T-helper 1 cell (primary cell): ENCODE measurements at places on chromosomes 2 and 18.

GRCh38 chr2:133657591-133657990 lies 89.3 kb upstream of the NCKAP5 start:
- no peak for DNase-seq

- no peak for DNase-seq
Measured at GRCh38 chr2:104854498-104855220, 744 bp downstream of the POU3F3 start.

GRCh38 chr2:85956646-85957039 lies 67.9 kb upstream of the ST3GAL5 start:
- no peak for DNase-seq

GRCh38 chr2:239394346-239394945 lies 6.4 kb downstream of the HDAC4 start:
- no peak for DNase-seq

GRCh38 chr2:25544445-25544844 lies 128.9 kb downstream of the DTNB start:
- no peak for DNase-seq

- DNase-seq: no peak
Measured at GRCh38 chr2:85091838-85092237, 41.4 kb upstream of the TCF7L1 start.

DNA sequence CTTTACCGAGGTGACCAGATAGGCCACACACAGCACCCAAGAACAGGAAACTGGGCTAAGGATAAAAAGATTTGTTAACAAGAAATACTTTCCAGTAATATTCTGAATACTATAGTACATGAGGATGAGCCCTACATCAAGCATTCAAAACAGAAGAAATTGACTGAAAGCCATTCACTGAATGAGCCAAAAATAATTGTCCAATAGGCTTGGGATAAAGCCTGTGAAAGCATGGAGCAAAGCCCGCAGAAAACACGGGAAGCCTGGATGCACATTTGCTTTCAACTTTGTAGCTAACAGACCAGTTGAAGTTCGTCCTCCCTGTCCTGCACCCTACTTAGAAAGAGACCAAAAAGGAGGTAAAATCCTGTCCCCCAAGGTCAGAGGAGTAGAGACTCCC lies 56.3 kb downstream of the DIPK1C start:
- DNase-seq: no peak

- no peak for DNase-seq
Measured at GRCh38 chr2:118654945-118655344, 192.5 kb downstream of the EN1 start.

DNA sequence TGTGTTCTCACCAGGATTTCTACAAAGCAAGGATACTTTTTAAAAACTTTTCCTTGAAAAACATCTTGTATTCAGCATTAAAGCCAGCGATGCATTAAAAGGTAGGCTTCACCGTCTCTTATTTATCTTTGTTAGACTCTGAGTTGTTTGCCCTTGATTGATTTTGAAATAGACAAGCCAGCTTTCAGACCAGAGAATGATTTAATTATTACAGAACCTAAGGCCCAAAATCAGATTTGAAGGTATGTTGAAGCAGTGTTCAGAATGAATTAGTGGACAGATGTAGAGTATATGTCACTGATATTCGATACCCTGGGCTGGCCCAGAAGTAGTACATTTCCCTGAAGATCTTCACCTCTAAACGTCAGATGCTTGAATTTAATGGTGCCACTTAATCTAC lies 136.4 kb downstream of the THSD7B start:
- no peak for DNase-seq

- DNase-seq: no peak
Measured at GRCh38 chr2:205685314-205686055, 3.2 kb downstream of the NRP2 start.

- no peak for DNase-seq
Measured at GRCh38 chr18:6315517-6316331, 99.0 kb downstream of the L3MBTL4 start.

- DNase-seq: no peak
Measured at GRCh38 chr2:204665207-204665606, 119.9 kb downstream of the PARD3B start.

DNA sequence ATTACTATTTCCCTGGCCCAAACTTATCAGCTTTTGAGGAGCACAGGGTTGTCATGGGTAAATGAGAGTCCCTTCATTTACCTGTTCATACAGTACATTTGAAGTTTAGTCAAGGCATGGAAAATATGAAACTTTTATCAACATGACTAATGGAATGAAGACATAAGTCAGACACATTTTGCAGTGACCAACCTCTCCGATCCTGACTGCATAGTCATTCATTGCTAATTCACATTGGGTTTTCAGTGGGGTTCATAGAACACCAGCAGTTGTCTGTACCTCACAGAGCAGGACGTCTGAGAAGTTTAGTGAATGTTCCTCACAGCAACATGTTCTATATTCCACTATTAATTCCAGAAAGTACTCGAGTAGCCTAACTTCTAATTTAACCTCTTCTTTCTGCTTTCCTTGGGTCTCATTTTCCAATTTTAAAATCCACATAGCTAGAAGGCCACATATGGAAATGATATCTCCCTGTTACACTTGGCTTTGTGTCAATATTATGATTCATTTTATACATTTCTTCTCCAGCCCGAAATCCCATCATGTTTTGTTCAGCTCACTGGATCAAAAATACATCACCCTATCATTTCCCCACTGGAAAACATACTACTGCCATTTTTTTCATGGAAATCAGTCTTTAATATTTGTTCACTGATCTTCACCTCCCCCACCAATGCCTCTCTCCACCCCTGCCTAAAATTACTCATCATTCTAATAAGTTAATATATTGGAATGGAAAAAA lies 65.9 kb downstream of the CDH20 start:
- no peak for DNase-seq

- no peak for DNase-seq
Measured at GRCh38 chr2:49935449-49935848, 781.1 kb upstream of the FSHR start.

GRCh38 chr18:79117385-79117784 lies 48.2 kb downstream of the ATP9B start:
- DNase-seq: no peak

DNA sequence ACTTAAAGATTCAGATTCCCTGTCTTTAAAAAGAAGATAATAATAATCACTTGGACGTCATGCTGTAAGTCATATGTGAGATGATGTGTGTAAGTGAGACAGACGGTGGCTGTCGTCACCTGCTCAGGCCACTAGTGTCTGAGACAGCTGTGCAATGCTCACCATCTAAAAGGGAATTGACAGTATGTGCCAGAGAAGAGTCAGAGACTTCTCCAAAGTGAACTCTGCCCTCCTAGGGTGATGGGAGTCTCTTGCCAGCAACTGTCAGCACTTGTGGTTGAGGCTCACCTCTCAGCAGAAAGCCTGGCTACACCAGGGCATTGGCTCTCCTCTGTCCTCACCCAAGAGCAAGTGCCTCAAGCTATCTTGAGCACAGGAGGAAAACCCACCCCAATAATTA lies 131.6 kb upstream of the DNAJC10 start:
- DNase-seq: no peak

DNA sequence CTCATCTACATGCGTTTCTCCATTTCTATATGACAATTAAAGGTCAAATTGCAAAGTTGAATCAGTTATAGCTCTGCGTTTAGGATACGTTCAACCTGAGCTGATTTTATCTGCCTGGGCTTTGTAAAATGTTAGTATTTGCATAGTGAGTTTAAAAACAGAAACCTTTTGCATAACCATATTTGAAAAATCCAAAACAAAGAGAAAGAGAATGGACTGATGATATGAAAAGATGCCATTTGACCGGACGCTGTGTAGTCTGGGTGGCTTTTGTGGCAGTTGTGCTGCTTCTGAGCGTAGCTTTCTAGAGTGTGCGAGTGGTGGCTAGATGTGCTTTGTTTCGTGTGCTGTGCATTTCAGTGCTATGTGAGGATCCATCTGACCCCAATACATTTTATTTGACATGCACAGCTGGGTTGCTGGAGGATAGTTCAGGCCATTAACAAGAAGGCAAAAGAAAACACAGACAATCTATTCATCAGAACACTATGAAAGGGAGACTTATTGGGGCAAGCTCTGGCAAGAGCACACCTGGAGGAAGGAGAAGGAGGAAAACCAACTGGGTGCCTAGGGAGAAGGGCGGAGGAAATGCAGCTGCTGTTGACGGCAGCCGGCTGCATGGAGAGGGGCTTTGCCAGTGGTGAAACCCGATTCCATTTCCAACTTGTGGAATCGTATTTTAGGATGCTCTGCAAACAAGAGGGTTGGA lies 126.8 kb downstream of the ACOXL start:
- DNase-seq: no peak

DNA sequence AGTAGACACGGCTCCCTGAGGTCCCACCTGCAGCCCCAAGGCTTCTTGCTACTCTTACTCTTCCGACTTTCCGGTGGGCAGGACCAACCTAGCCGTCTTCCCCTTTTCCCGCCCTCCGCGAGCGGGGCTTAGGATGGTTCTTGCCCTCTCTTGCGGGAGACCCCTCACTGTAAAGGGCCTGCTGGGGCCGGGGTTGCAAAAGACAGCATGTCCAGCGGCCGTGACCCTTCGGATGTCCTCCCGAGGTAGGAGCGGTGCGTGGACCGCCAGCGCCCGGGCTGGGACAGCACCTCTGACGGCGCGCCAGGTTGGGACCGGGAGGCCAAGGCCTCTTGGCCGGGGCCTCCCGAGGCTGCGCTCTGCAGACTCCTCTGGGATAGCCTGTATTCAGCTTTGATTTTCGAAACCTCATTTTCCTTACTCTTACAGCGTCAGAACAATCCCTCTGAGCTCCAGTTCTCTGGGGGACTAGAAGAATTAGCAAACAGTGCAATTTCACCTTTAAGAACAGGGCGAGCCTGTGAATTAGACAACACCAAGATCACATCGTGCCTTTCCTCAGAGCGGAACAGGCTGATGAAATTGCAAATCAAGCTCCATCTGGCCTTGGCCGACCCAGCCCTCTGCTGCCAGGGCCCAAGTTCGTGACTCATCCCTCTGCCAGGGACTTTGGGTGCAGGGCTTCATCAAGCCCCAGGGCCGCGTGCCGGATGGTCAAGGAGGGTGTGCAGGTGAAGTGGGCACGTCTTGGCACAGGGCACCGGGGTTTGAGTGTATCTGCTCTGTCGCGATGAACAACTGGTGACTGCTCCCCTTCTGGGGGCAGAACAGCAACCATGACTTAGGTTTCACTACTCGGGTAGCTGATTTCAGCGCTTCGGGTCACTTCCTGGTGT lies 777 bp downstream of the MOCOS start:
- DNase-seq: no peak

GRCh38 chr18:46411867-46412690 lies 244.9 kb downstream of the LOXHD1 start:
- DNase-seq: no peak
